ENCODE measurements at places on chromosomes 2 and 18.

GRCh38 chr2:130378206-130378897 is 22.5 kb downstream of the PTPN18 start:
- no peak for DNase-seq

- peak; percentile 61 for DNase-seq
Measured at GRCh38 chr18:11047156-11047555, 102.2 kb downstream of the PIEZO2 start.

GRCh38 chr18:8480506-8481328 is 128.5 kb upstream of the RAB12 start:
- peak; percentile 17 for DNase-seq

- DNase-seq = no peak
Measured at GRCh38 chr18:13453714-13454113, 235.2 kb downstream of the LDLRAD4 start.

- no peak for DNase-seq
Measured at GRCh38 chr2:202096736-202097135, 23.7 kb downstream of the KIAA2012 start.

GRCh38 chr2:89833116-89833779 is 1141.8 kb downstream of the RPIA start:
- no peak for DNase-seq

DNA sequence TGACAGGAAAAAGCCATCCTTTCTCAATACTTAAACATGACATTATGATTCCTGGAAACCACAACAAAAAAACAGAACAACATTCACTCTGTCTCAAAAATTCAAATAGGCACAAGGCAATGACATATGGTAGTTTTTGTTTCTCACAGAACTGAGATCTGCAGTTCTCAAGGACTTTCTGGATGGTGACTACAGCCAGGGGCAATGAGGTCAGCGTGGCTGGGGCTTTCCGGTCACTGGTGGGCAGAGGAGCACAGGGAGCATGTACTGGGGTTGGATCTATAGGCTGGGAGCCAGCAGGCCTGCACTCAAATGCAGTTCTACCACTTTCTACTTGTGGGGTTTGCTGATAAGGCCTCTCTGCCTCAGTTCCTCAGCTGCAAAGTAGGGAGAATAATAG is 72.0 kb downstream of the CTAGE1 start:
- no peak for DNase-seq

DNA sequence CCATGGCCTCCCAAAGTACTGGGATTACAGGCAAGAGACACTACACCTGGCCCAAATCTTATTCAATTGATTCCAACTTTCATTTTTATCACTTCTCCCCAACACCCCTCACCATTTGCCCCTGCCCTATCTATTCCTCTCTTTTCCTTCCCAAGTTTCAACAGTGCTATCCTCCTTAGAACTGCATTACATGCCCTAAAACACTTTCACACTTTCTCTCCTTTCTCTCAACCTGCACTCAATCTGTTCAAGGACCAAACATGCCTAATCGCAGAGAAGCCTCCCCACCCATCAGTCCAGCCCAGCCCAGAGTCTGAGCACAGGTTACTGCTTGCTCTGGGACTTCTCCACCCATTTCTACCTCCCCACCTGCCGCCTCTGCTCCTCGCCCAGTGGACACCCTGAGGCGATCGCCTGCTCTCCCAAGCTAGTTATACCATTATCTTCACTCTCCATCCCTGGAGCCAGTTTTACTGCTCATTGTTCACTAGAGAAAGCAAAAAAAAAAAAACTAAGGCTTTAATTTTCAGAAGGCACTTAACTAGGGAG is 23.7 kb upstream of the DSG1 start:
- DNase-seq = no peak

DNA sequence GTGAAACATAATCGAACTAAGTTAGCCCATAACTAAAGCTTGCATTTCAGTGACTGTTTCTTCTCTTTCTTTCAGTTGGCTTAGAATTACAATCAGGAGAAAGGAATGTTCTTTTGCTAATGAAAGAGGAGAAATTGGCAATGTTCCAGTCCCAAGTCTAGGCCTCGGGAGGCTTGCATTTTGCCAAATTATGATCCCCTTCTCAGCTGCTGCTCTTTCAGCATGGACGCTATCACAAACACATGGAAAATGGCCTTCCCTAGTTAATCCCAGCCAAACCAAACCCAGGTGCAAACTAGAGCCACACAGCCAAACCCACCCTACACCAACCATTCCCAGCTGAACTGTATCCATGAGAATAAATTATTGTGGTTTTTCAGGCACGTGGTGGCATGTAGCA is 605.2 kb upstream of the LRRTM4 start:
- no peak for DNase-seq

DNA sequence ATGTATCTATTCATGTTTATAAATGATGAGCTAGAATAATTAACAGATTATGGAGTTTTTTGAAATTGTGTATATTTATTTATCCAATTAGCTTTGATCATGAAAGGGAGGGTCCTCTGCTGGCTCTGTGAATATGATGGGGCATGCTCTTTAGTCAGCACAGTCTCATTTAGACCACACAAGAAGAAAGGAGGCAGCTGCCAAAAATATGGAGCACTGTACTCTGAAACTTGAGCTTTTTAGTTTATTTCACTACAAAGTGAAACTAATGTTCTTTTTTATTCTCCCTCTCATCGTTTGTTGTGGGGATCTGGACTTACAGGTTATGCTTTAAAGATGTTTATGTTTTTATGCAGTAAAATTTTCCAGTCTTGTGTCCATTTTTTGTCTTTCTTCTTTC is 266.9 kb upstream of the GULP1 start:
- DNase-seq = no peak

- peak; percentile 58 for DNase-seq
Measured at GRCh38 chr18:7116001-7116730, 1.4 kb downstream of the LAMA1 start.

DNA sequence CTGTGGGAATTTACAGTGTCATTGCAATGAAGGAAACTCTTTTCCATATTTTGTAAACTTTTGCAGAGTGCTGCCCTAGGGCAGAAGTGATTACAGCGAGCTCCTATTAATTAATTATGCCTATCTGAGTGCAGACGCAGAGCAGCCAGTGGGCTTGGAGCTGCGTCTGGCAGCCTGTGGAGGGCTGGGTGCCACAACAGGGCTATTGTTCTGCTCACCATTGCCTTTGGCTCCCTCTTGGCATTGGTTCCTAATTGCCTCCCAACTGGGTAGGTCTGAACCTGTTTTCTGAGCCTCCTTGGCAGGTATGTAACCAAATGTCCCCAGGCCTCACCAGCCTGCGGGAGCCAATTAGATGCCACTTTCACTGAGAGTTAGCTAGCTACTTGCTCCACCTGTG is 25.6 kb upstream of the ITGB6 start:
- no peak for DNase-seq

DNA sequence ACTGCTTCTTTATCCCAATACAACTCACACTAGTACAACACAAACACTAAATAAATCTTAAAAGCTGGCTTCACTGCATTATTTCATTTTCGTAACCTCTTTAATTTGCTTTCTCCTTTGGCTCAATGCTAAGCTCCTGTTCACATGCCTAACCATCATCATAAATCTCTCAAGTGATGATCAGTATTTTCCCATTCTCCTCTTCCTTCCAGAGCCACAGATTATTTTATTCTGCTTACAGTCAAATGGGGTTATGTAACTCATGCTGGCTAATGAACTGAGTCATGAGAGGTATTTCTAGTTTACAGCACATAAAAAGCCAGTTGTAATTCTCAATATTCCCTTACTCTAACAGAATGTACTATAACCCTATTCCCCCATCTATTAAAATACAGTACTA is 350.4 kb upstream of the ZC3H15 start:
- no peak for DNase-seq

All from Caki2 (cell line).